ENCODE measurements at places on chromosomes 1 and 21.

DNA sequence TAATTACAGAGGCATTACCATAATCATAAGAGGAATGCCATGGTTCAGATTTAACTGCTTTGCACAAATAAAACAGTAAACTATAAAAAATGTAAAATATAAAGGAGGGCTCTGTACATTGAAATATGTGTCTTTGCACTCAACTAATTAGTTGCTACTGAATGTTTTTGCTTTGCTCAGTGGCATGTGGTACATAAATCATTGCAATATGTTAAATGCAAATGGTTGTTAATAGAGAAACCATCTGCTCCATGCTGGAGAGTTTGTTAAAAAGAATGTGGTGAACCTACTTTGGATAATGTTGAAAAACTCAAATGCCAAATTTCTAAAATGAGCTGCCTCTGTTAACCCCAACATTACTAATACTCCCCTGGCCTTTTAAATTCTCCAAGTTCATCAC, 201.5 kb downstream of the NTNG1 start:
- no peak for DNase-seq

- no peak for DNase-seq
These were observed 95.5 kb upstream of the IVNS1ABP start for GRCh38 chr1:185412385-185413087.

GRCh38 chr21:36806103-36806502, 107.2 kb downstream of the SIM2 start:
- DNase-seq: no peak

GRCh38 chr1:15680561-15681348, 3.4 kb upstream of the PLEKHM2 start:
- peak; percentile 30 for DNase-seq

- DNase-seq: no peak
These were observed 13.6 kb downstream of the MTR start for GRCh38 chr1:236808564-236809130.

GRCh38 chr1:181126871-181127587, 38.5 kb downstream of the IER5 start:
- DNase-seq: no peak

DNA sequence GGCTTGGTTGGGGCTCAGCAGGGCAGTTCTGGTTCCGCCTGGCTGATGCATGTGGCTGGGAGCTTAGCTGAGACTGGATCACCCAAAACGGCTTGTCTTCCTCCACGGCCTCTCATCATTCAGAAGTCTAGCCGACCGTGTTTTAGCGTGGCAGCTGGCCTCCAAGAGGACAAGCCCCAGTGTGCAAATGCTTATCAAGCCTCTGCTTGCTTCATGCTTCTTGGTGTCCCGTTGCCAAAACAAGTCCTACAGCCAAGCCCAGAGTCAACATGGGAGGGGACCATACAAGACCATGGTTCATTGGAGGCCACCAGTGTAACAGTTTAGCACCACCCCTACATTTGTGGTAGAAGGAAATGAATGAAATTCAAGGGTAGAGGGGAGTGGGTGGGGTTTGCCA, 10.5 kb upstream of the KDF1 start:
- DNase-seq: no peak

DNA sequence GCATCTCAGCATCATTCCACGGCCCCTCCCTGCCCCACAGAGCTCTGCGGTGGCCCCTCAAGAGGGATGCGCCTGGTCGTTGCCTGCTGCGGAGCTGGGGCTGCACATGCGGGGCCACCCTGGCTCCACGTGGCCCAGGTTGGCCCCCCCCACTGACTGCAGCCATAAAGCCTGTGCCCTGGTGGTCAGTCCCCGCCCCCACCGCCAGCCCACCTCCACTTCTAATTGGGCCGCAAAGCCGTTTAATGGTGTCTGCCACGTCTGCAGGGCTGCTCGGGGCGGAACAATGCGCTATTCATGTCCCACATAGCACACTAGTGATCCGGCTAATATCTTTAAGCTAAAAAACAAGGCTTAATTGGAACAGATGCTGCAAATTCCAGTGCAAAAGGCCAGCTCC, 33.5 kb upstream of the ACTRT2 start:
- DNase-seq: no peak

DNA sequence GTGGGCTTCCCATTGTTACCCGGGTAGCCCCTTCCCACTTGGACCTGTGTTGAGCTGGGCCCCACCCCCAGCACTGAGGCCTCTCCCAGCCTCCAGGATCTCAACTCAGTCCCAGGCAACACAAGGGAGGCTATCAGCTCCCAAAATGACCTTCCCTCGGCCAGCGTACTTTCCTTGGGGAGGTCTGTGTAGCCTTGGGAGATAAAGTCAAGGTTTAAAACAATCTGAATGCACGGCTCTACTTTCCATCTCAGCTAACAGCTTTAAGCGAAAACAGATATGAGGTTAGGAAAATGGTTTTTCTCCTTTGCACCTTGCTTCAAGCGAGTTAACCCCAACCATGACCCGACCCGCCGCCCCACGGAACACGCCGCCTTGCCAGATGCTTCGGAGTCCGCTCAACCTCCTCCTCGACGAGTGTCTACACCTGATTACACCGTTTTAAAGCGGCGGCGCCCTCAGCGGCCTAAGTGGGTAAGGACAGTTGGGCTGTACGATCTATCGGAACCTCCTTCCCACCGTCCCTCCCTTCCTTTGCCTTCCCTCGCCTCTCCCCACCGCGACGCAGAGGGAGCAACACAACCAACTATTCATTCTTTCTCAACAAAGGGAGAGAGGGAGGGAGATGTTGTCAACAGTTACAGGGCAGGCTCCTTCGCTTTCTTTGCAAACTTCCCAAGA, 1.1 kb downstream of the BCAR3 start:
- DNase-seq: peak; percentile 59

DNA sequence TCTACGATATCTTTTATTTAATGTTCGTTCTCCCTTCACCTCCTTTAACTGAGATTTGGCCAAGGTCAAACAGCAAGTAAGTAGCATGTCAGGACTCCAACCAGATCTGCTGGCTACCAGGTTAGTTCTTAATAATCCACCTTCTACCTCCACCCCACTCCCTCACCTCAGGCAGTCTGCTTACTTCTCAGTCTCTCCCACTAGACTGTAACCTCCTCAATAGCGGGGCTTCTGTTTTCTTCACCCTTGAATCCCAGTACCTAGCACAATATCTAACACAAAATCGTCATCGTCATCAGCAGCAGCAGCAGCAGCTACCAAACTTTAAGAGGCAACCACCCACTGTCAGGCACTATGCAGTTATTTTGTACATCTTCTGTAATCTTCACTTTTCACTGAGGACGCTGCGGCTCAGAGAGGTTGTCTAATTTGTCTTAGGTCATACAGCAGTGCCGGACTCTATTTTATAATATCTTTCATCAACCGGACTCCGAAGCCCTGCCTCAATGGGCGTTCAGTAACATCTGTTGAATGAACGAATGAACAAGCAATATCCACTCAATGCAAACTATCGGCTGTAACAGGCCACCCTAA, 859 bp upstream of the MAGI3 start:
- no peak for DNase-seq

DNA sequence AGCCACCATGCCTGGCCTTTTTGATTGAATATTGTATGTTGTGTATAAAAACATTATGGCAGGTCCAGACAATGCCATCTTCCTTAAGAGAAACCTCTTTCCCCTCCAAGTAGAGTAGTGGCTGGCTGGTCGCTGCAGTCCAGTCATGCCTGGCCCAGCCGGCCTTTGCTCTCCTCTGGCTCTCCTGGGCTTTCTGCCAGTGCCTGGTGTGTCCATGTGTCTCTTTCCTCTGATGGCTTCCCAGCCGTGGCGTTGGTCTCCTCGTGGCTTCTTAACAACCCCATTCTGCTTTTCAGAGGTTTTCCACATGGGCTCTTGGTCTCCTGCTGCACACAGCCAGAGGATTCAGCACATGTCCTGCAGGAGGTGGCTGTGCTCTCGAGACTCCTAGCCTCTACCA, 58.7 kb downstream of the DIP2A start:
- no peak for DNase-seq

GRCh38 chr21:17370263-17370662, 142.6 kb upstream of the CXADR start:
- DNase-seq: no peak

GRCh38 chr1:183319606-183320005, 98.6 kb downstream of the NMNAT2 start:
- DNase-seq: no peak

GRCh38 chr21:43976661-43977060, 35.4 kb upstream of the TRAPPC10 start:
- DNase-seq: no peak

GRCh38 chr1:110690709-110691365, 16.1 kb upstream of the KCNA3 start:
- no peak for DNase-seq

DNA sequence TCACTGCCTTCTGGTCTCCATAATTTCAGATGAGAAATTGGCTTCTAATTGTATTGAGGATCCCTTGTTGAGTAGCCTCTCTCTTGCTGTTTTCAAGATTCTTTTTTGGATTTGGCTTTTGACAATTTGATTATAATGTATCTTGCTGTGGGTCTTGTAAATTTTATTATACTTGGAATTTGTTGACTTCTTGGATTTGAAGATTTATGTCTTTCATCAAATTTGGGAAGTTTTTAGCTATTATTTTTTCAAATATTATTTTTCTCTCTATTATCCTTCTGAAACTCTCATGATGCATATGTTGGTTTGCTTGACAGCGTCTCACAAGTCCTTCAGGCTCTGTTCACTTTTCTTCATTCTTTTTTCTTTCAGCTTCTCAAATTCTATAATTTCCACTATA, 126.1 kb downstream of the C1orf94 start:
- DNase-seq: no peak

DNA sequence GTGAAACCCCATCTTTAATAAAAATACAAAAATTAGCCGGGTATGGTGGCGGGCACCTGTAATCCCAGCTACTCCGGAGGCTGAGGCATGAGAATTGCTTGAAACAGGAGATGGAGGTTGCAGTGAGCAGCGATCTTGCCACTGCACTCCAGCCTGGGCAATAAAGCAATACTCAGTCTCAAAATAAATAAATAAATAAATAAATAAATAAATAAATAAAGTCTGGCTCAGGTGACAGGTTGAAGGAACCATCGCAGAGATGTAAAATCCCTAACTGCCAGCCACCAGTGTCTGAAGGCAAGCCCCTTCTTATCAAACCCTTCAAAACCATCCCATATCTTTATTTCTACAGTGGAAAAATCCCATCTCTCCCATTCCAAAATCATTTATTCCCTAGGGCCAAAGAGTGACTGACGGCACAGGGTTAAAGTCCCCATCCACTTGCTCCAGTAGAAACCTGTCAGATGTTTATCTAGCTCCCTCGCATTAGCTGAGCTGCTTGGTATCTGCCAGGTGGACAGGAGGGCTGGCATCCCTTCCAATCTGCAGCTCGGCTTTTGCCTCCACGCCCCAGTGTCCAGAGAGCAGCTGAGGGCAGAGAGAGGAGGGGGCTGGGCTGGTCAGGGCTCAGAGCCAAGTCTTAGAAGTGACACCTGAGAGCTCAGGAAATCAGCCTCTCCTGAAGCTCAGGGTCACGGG, 5.0 kb downstream of the CSRP1 start:
- DNase-seq: no peak

DNA sequence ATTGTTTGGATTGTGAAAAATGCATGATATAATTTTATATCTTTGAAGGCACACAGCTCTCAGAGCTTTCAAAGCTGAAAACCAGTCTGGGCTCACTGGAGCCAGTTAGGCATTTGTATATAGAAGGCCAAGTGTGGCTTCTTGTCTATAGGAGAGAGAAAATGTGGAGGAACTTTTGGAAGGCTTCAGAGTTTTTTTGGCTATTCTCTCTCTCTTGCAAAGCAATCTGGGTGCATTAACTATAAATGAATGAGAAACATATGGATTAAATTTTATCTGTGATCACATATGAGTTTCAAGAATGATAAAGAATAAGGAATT, 216.7 kb upstream of the HOOK1 start:
- DNase-seq: no peak

DNA sequence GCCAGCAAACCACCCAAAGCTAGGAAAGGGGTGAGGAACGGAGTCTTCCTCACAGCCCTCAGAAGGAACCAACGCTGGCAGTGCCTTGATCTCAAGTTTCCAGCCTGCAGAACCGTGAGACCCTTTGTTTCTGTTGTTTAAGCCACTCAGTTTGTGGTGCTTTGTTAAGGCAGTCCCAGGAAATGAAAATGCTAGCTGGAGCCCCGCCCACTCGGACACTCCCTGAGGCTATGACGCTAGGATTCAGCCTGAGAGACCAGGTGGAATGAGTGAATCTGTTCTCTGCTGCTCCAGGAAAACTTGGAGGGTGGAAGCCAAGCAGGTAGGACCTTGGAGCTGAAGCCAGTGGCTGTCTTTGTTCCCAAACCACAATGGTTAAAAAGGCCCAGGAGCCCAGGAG, 196.5 kb upstream of the POU3F1 start:
- no peak for DNase-seq

- DNase-seq: no peak
These were observed 56.4 kb upstream of the SIPA1L2 start for GRCh38 chr1:232686346-232686745.

DNA sequence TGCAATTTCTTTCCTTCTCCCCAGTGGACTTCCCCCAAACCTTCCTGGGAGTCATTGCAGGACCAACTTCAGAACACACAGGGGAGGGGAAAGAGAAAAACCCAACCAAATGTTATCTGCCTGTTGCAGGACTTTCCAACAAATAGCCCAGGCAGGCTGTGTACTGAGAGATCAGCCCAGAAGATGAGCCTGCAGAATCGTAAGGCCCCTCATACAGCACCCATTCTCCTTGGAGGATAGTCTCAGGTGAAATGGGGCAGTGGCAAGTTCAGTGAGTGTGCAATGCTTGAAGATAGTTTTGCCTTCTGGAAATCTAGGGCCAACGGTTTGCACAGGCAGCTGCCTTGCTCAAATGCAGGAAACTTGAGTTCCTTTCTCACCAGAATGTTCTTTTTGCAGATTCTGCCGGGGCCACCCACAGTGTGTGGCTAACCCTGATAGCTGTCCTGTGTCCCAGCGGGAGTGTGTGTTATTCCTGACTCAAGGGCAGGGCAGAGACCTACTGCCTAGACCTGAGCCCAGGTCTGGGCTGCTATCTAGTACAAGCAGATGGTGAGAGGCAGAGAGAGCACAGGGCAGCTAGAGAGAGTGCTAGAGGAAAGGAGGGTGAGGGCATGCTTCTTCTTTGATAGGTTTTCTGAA, 48.8 kb downstream of the GADD45A start:
- no peak for DNase-seq

DNA sequence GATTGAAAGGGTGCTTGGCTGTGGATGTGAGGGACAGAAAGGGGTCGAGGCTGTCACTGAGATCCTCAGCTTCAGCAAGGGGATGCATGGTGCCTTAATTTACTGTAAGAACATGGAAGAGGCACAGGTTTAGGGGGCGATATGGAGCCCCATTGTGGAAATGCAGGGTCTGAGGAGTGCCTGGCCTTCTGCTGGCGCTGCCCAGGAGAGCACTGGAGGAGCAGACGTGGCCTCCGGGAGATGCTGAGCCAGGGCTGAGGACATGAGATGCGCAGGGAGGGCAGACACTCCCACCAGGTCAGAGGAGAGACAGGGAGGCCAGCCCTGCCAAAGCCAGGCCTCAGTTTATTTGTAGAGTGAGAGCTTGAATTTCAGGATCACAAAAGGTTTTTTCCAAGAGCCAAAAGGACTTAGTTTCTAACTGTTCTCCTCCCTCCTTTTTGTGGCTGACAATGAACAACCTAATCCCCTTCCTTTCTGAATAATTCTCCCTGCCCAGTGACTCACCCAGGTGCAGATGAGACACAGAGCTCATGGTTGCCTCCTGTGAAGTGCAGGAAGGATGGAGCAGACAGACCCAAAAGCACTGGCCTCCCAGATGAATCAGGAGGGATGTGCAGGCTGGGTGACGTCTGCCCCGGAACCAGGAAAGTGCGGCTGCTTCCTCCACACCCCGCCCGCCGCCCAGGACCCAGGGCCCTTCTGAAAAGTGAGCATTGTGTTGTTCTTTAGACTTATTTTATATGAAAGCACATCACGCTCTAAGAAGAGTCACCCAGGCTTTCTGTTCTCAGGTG, 73.0 kb upstream of the TMPRSS2 start:
- no peak for DNase-seq
